Mammary epithelial cell (primary cell): ENCODE measurements at places on chromosomes 7 and 10. TPM values are rescaled to one million over a fixed set of nuclear protein-coding genes. Genes with fewer than 3 reads are reported as not detected.

DNA sequence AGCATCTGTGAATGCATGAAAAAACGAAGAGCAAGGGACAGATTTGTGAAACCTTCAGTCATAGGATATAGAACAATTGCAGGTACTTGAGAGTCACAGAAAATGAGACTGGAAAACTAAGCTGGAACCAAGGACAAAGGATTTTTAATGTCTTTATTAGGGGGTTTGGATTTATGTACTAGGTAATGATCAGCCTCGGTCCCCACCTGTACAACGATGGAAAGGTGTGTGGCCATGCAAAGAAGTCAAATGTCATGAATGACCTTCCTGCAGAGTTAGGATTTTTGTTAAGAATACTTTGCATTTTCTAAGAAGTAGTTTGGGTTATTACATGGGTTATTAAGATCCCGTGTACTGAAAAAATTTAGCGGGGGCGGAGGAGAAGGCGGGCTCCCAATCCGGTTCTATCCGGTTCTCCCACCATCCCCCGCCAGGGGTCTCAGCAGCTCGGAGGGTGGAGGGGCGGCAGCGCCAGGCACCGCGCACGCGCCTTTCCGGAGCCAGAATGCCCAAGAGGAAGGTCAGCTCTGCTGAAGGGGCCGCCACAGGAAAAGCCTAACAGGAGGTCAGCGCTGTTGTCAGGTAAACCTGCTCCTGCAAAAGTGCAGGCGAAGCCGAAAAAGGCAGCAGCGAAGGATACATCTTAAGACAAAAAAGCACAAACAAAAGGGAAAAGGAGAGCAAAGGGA, 327.5 kb upstream of the PLXDC2 start:
- DNase-seq: no peak

GRCh38 chr10:43196981-43197833, 59.0 kb downstream of the CSGALNACT2 start:
- DNase-seq: no peak

The GRID2IP gene
- total RNA-seq: not detected

DNA sequence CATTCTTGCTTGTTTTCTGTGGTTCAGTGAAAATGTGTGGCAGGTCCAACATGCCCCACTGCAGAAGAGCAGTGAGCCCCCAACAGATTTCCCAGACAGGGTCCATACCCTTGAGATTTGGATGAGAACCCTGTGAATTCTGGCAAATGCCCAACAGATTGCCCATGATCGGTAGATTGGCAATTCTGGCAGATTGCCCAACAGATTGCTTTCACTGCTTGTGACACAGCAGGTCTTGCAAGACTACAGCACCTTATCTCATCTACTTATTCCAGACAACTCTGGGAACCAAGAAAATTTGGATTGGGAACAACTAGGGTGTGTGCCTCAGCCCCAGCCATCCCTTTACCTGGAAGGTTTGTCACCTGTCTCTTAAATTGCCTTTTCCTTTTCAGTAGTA, 143.7 kb upstream of the COL1A2 start:
- DNase-seq: no peak
